ENCODE measurements at places on chromosomes 16 and 17.

DNA sequence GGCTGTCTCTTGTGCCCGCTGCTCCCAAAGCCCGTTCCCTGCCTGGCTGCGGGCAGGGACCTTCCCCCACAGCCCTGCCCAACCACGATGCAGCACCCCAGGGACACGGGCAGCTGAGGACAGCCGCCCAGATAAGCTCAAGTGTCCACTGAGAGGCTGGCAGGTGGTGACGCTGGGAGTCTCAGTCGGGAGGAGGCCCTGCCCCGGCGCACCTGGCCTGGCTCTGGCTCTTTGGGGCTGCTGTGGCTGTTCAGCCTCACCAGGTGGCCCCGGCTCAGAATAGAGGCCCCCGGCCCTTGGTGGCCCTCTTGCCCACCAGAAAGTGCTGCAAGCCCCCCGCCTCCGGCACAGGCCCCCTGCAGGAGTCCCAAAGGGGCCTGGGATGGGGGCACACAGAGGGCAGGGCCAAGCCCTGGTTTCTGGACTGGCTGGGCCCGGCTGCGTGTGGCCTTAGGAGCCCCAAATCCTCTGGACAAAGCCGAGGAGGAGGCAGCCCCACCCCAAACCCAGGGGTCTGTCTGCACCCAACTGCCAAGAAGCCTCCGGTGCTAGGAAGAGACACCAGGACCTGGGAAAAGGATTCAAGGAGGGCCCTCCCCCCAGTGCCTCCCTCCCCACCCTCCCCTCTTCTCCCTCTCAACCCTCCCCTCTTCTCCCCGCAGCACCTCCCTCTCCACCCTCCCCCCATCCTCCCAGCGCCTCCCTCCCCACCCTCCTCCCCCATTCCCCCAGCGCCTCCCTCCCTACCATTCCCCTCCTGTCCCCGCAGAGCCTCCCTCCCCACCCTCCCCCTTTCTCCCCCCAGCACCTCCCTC is 5.3 kb downstream of the NTHL1 start:
- DNase-seq = no peak

- no peak for DNase-seq
These were observed 377.8 kb upstream of the TNRC6C start for GRCh38 chr17:77580531-77581270.

DNA sequence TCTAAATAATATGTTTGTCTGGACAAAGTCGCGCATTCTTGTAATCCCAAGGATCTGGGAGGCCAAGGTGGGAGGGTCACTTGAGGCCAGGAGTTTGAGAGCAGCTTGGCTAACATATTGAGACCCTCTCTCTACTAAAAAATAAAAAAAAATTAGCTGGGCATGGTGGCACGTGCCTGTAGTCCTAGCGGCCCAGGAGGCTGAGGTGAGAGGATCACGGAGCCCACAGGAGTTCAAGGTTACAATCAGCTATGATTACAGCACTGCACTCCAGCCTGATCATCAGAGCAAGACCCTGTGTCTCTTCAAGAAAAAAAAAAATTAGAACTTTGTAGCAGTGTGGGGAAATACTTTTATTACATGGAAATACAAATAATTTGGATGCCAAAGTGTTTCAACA is 6.1 kb upstream of the CHST6 start:
- no peak for DNase-seq

GRCh38 chr17:64040206-64040605 is 19.8 kb upstream of the ICAM2 start:
- DNase-seq = no peak

DNA sequence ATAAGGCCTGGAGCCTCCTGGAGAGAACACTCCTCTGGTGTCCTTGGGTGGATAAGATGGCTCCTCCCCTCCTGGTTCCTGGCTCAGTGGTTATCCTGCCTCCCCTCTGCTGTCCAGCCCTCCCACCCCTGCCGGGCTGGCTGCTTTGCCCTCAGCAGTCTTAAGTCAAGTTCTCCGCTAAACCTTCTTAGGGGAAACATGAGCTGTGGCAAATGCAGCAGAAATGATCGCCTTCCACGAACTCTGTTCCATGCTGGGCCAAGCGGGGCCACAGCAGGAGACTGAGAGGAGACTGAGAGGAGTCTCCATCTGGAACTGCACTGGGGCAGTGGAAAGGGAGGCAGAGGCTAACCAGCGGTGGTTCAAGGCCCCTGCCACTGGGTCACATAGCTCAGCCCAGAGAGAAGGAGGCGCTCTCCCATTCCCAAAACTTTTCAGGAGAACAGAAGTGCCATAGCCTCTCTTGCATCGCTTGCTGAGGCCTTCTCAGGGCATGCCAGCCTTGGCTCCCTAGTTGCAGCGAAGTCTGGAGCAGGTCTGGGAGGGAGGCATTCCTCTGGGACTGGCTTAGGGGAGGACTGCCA is 26.9 kb downstream of the TNS4 start:
- no peak for DNase-seq

GRCh38 chr16:12681653-12682052 is 122.0 kb downstream of the CPPED1 start:
- no peak for DNase-seq

DNA sequence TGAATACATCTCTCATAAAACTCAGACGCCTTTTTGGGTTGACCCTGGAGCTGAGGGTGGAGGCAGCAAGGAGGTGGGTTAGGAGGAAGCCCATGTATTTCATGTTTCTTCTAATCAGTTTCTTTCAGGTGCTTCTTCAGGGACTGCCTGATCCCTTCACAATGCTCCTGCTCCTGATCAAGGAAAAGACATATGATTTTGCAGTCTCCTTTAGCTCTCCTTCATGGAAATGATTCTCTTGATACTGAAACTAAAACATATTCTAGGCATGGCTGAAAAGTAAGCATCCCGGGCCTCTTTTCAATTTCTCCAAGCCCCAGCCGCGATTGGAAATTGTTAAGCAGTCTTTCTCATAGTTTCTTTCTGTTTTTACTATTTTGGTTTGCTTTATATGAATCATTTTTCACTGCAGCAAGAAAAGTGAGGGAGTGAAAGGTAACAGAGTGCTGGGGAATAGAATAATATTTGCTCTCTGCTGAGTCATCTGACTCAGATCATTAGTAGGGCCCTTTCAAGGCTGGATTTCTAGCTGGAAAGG is 730.7 kb downstream of the CDH11 start:
- no peak for DNase-seq

GRCh38 chr16:72961115-72961832 is 86.7 kb downstream of the ZFHX3 start:
- no peak for DNase-seq

GRCh38 chr17:8162997-8163977 is 539 bp upstream of the VAMP2 start:
- DNase-seq = no peak

DNA sequence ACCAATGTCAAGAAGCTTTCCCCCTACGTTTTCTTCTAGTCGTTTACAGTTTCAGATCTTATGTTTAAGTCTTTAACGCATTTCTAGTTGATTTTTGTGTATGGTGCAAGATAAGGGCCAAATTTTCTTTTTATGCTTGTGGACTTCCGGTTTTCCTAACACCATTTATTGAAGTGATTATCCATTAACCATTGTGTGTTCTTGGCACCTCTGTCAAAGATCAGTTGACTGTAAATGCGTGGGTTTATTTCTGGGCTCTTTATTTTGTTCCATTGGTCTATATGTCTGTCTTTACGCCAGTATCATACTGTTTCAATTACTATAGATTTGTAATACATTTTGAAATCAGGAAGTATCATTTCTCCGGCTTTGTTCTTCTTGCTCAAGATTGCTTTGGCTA is 49.5 kb downstream of the CEP112 start:
- DNase-seq = no peak

GRCh38 chr17:82447876-82448275 is 2.7 kb downstream of the CYBC1 start:
- no peak for DNase-seq

DNA sequence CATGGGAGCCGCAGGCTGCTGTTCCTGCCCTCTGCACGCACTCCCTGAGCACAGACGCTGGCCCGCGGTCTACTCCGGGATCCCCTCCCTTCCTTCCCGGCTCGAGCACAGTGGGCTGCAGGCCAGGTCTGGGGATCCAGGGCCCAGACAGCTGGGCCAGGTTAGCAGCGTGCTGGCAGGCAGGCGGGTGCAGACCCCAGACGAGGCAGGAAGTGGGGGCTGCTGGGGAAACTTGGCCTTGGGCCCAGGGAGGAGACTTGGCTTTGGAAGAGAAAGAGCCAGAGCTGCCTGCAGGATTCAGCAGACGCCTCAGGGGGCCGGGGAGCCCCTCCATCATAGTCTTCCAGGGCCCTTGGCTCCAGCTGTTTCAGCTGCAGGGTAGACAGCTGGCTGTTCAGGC is 30.2 kb upstream of the ABCC3 start:
- no peak for DNase-seq

DNA sequence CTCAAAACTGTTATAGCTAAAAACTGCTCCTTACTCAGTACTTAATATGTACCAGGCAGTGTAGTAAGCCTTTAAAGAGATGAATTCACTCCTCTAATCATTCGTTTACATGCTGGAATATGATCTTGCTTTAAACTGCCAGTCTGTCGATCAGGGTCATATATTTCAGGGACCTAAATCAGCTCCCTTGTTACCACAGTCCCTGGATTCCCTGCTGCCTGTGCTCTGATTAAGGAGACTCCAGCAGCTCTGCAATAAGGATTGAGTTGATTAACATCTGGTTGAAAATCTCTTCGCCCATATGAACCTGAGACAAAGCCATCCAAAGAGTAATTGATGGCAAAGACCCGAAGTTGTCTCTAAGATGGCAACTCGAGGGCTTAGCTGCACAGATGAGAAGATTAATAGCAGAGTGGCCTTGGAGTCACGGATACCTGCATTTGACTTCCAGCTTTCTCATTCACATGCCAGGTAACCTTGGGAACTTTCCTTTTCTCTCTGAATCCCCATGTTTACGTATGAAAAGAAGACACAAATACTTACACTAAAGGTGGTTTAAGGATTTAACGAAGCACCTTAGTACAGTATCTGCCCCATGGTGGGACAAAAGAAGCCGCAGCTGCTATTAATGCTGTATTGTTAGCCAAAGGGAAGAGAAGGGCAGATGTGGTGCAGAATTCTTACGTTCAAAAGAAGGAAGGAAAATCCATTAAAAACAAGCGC is 68.2 kb downstream of the VAT1L start:
- DNase-seq = no peak

- no peak for DNase-seq
These were observed 13.3 kb downstream of the WFIKKN2 start for GRCh38 chr17:50848711-50849110.

DNA sequence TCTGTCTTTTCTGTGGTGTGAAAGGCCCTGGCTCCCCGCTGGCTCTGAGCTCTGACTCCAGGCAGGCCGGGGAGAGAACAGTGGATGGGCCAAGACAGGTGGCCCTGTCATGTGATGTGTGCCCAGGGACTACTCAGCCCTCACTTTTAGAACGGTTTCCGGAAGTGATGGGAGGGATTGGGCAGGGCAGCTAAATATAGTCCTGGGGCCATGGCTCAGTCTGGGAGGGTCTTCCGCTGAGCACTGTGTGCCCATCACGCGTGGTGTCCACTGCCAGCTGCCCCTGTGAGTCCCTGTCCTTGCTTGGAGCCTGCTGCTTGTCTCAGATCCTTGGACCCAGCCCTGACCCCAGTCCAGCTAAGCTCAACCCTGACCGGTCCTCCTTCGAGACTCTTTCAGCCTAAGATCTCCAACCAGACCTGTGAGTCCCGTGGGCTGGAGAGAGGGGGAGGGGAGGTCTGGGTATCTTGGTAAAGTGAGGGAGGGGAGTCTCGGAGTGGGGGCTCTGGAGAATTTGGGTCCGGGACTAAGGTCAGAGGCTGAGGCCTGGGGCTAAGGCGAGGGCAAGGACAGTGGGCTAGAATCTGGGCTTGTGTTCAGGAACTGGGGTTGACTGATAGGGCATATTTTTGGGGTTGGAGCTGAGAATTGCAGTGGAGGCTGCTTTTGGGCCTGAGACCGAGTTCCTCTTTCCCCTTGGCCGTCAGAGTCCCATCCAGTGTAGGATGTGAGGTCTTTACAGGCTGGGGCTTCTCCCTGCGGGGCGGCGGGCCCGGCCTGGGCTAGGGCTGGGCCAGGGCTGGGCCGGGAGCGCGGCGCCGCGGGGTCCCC is at the start of gene TRIM72:
Gene TRIM72 (plus strand): TSS at position 243 of the 831 bp plus-strand sequence. CDS start 620 bp downstream, outside the sequence.
- DNase-seq = no peak

- no peak for DNase-seq
These were observed 48.8 kb upstream of the CCL1 start for GRCh38 chr17:34411646-34412421.

DNA sequence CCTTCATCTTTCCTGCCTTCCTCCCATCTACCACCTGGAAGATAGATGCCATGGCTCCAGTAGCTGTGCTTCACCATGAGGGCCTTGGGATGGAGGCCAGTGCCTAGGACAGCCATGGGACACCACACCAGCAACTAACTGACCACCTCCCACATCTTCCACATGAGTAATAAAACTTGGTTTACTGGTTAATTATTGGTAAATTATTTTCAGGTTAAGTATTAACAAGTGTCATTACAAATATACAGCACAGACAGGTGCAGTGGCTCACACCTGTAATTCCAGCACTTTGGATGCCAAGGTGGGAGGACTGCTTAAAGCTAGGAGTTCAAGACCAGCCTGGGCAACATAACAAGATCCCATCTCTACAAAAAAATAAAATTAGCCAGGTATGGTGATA is 14.0 kb downstream of the CDIP1 start:
- no peak for DNase-seq

DNA sequence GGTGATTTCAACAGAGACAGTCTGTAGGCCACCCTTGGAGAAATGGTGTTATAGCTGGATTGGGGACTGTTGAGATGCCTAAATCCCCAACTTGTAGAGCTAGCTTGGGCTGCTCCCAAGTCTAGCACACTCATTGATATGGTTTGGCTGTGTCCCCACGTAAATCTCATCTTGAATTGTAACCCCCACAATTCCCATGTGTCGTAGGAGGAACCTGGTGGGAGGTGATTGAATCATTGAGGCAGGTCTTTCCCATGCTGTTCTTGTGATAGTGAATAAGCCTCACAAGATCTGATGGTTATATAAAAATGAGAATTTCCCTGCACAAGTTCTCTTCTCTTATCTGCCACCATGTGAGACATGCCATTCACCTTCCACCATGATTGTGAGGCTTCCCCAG is 536.0 kb downstream of the CDH13 start:
- no peak for DNase-seq

DNA sequence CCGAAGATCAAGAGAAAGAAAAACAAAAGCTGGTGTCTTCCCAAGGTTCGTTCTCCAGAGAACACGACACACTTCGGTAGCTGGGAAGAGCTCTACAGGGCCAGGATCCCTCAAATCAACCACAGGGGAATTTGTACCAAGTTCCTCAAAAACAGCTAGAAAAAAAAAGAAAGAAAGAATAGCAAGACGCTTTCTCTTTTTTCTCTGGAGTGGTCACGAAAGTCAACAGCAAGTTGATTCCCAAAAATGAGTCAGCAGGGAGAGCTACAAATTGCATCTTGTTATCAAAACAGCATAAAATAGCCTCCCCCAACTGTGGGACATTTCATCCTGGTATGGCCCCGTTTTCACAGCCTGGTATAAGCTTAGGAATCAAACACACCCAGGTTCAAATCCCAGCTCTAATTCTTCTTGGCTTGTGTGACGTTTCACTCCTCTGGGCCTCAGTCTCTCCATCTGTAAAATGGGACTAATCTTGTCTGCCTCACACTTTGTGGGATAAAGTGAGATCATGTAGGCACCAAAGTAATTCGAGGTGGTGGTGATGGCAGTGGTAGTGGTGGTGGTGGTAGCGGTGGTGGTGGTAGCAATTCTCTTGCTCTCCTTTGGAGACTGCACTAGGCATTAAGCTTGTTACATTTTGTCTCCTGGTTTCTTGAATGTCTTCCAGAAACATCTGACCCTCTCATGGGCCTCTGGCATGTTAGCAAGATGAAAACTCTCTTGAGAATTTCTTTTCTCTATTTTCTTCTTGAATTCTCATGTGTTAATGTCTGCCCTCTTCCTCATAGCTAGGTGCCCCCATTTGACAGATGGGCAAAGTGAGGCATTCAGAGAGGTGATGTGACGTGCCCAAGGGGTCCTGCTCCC is 988 bp upstream of the IL21R start:
- DNase-seq = no peak

Data from NCI-H1048 (cell line).